Stimulated activated CD4-positive, alpha-beta T cell treated with anti-CD3 and anti-CD28 coated beads, TNF-alpha, amount 100 ng/mL, for 4 hours (primary cell): ENCODE measurements at places on chromosomes 2 and 18.

DNA sequence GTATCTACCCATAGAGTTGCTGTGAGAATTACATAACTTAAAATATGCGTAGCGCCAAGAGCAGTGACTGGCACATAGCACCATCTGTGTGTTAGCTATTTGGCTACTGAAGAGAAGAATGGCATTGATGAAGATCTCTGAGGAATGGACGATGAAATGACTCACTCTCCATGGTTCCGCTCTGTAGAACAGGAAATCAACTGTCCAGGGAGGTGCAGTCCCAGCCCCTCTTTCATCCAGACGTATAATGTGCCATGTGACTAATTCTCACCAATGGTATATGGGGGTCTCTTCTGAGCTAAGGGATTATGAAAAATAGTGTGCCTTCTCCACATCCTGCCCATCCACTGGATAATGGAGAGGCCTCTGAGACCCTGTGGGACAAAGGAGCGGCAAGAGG, 254.8 kb downstream of the CYP26B1 start:
- DNase-seq: no peak

- no peak for DNase-seq
These were observed 31.1 kb upstream of the PAX8 start for GRCh38 chr2:113309655-113310387.

DNA sequence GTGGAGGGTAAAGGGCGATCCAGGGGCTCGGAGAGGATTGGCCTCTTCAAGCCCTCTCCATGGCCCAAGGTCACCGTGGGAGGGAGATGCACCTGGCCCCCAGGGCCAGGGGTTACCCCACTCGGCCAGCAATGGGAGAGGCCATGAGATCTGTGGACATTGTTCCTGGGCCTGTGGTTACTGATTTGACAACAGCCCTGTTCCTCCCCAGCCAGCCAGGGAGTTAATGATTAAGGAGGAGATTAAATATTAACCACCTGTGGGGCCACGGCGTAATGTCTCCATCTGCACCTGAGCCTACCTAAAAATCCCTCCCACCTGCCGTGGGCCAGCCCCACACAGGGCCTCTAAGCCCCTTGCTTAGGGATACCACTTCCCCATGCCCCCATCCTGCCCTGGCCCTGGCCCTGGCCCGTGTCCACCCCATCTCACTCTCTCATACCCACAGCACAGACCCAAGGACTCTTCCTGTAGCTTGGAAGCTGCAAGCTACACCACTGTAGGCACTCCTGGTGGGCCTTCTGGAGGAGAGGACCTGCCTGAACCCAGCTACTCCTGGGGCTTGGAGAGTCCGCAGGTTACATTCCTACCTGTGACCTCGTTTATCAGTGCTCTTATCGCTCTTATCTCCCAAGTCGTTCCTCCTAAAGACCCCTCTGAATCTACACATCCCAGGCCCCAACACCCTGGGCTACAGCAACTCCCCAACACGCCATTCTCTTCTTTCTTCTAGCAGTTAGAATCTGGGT, 32.1 kb downstream of the ZFP36L2 start:
- no peak for DNase-seq

DNA sequence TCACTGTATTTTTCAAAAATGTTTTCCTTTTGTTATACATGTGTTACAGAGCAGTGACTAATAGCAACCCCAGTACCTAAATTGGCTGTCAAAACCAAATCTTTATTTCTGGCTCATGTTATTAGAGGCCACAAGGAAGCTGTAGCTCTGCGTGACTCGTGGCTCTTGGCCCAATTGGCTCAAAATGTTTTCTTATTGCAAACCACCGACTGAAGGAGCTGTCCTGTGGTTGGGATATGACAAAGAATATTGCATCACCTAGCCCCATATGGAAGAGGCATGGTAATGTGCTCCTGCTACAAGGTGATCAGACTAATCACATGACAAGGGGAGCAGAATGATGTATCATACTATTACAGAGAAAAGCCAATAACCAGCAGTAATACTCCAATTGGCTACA, 1058.5 kb downstream of the CBLN2 start:
- DNase-seq: no peak

- DNase-seq: no peak
These were observed 67.3 kb downstream of the TMEM237 start for GRCh38 chr2:201575971-201576370.

DNA sequence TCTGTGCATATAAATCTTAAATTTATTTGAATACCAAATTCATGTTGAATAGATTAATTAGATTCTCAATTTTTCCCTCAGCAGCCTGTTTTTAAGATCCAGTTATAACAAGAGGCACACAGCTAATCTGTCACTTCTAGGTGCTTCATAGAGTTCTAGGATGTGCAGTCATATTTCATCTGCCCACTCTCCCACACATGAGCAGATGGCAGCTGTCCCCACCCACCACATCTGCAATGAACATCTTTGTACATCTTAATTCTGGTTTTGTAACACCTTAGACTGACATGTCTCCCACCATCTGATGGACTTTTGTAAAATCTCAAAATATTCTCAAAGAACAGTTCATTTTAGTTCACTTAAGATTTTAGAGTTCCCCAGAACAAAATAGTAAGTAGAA, 250.8 kb upstream of the ST6GAL2 start:
- no peak for DNase-seq

GRCh38 chr2:1632002-1632348, 112.3 kb downstream of the PXDN start:
- no peak for DNase-seq

DNA sequence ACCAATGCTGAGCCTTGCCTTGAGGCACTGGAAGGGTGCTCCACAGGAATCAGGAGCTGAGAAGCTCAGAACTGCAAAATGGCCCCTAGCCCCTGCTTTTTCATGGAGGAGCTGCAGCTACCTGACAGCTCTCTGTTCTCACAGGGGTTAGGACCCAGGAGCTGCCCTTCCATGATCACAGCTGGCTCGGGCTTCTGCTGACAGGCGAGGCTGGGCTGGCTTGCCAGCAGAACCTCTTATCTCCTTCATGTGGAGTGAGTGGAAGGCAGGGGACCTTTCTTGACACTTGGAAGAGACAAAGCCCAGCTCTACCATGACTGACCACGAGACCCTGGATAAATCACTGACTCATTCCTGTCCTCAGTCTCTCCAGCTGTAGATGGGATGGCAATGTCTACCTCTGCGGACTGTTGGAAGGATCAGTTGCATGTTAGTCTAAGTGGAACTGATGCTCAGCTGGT, 113.4 kb downstream of the CAPN13 start:
- DNase-seq: no peak

DNA sequence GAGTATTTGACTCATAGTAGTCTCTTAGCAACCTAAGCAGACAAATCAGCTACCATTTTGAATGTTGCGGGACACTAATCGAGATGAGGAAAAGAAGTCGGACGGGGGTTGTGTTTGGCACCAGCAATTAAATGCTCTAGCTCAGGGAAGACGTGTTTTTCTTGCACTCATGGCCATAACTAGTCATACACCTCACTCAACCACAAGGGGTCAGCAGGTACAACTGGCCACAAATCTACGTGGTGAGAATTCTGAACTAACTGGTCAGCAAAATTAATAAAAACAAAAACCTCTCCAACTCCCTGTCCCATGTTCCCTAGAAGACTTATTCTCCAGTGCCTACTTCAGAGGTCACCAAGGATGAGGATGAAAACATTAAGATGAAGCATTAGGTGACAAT, 1467.8 kb downstream of the DPP10 start:
- no peak for DNase-seq

DNA sequence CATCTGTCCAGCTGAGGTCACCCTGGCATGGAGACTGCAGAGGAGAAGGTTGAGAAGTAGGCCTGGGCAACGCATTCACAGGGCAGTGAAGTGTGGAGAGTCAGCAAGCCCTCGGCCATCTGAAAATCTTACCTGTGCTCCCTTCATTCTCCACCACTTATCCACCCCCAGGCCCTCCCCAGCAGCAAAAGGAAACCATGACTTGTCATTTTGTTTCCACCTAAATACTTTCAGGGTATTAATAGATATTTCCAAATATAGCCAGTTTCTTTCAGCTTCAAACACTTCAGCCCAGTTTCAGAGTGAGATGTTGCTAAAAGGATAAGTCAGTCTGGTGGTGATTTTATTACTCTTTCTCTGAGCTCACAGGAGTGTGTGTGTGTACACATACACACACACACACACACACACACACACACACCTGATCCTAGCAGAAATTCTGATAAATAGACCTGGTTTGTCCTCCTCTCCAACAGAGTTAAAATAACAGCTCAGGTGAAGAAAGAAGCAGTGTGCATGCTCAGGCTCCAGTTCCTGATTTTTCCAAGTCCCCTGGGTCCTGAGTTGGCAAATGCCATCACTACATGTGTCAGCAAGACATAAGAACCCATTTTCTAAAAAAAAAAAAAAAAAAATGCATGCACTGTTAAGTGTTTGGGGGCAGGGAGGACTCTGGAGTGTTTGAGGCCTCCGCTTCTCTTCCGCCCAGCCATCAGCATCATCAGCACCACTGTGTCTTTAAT, 82.8 kb downstream of the LOXHD1 start:
- no peak for DNase-seq

GRCh38 chr2:109690822-109691541, 76.8 kb downstream of the SOWAHC start:
- DNase-seq: no peak

GRCh38 chr2:31148514-31148913, 10.3 kb upstream of the GALNT14 start:
- DNase-seq: no peak

DNA sequence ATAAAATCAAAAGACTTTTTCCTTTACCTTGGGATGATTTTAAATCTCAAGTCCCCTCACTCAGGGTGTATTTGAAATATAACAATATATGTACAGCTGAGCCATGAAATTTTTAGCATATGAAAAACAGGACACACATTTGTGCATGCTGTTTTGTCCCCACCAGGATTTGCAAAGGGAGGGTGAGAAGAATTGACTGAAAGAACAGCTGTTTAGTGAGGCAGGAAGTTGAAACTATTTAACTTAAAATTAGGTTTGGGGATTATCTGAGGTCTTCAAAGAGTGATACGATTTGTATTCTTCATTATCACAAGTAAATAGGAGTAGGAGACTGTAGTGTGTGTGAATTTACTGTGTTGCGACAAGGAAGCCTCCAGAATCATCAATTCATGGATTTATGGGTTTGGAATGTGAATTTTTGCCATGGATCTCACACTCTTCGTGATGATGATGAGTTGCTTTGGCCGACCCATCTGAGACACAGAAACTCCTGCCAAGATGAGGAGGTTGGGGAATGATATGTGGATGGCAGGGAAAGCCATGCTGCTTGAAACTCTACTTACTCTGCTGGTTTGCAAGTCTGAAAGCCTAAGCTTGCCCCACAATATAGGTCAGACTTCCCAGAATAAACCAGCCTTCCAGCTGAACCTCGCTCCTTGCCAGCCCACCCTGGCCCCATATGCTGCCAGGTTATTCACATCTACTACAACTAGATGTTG, 31.0 kb upstream of the SPATS2L start:
- no peak for DNase-seq

GRCh38 chr18:76351961-76352581, 143.0 kb downstream of the ZNF516 start:
- no peak for DNase-seq

- no peak for DNase-seq
These were observed 473.3 kb downstream of the LPIN1 start for GRCh38 chr2:12219761-12220160.

GRCh38 chr2:217538719-217539118, 464.1 kb downstream of the TNS1 start:
- no peak for DNase-seq

DNA sequence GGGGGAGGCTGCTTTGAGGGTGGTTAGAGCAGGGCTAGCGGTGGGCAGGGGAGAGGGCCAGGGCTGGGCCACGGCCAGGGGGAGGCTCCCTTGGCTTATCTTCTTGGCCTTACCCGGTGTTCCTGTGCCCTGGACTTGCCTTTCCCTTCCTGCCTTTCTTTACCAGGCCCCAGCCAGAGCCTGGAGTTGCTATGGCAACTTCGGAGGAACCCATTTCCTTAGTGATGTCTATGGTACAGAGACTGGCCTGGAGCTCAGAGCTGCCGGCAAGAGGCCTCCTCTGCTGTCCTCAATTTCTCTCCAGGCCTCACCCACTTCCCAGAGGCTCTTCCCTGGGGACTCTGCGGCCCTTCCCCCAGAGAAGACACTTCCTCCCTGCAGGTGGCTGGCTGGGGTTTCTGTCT, 11.5 kb downstream of the SPEG start:
- DNase-seq: no peak

DNA sequence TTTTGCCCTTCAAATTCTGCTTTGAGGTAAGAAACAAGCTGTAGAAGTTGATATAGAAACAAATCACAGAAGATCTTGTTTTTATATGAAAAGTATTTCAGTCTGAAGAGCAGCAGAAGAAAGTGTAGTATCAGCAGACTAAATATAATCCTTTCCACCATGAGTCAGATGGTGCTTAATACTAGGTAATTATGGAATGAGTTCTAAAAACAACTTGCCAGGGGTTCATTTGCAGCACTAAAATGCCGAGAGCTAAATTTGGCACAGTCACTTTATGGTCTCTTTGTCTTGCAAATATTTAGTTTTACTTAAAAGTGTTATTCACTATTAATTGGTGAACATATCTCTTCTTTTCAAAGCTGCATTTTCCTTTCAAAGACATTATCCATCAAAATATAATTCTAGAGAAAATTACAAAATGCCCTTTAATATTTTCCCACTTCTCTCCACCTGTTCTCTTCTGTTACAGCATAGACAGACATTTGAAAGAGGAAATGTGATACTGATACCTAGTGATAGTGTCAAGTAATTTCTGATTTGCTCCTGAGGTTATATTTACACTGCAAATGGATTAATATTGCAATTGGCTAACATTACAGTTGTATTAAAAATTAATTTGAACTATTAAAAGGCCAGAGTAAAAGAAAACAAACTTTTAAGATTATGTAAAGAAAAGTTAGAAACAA, 5.3 kb downstream of the MYL1 start:
- no peak for DNase-seq

GRCh38 chr2:175154661-175155082, 13.3 kb downstream of the ATF2 start:
- DNase-seq: no peak

DNA sequence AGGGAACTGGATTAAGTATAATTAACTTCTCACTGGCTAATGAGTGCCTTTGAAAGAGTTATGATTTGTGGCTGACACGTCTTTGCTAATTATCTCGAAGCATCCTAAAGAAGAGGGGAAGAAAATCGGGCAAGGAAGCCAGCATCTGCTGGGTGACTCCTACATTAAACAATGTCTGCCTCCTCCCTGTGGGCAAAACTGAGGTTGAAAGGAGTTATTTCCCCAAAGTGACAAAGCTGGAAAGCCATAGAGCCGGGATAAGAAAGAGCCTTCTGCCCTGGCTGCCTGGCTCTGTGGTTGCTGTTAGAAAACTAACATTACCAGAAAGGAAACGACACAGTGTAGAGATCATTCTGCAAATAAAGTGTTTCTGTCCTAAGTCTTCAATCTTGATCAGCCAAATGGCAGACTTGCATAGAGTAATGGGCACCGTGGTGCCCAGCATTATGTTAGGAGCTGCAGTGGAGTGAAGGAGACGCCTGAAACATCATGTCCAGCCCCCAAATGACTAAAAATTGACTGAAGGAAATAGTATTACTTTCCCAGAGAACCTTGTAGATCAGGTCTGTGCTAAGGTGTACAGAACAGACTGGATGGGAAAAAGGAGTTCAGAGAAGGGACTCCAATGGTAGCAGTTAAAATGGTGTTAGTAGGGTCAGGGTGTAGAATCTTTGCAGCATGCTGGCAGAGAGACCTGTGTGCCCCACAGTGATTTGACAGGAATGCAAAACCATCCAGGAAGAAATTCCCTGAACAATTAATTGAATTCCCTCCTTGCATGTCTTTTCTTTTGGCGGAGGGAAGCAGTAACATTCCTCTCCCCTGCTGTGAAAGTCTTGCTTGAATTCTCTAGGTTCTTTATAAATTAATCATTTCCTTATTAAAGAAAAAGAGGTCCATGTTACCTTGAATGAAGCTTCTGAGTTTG, 44.4 kb downstream of the ALPK2 start:
- no peak for DNase-seq

GRCh38 chr18:31252522-31252921, 65.4 kb upstream of the DSG1 start:
- no peak for DNase-seq
